ENCODE measurements at places on chromosomes 5 and 9. TPM values are rescaled to one million over a fixed set of nuclear protein-coding genes. Genes with fewer than 3 reads are reported as not detected.

DNA sequence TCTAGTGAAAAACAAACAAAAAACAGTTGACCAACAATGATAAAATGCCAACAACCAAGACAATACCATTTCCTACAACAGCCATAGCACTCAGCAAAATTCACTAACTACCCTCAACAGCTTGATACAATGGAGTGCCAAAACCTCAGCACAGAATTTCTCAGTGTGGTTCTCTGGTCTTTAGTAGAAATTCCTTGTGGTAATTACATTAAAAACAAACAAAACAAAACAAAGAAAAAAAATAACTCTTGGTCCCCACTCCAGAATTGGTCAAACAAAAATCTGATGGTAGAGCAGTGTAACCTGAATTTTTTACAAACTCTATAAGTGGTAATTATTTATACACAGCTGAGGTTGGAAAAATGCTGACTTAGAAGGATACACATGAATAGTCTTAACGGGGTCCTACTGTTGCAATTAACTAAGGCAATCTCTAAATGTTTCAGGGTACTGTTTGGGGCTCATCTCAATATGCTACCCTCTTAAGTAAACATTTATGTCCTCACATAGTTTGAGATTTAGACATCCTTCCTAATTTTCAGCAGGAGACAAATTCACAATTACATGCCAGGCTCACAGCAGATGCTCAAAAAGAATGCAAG is 13.8 kb downstream of the CSNK1A1 start:
- DNase-seq, result no peak

Gene PCDH12
- not detected for total RNA-seq

- DNase-seq, result no peak
These were observed 182.0 kb downstream of the LURAP1L start for GRCh38 chr9:12956805-12957204.

- no peak for DNase-seq
These were observed 339.1 kb upstream of the PRR16 start for GRCh38 chr5:120124961-120125360.

Gene PCA3
- total RNA-seq, result not detected
